ENCODE measurements at places on chromosomes 5 and 9. TPM values are rescaled to one million over a fixed set of nuclear protein-coding genes. Genes with fewer than 3 reads are reported as not detected.
A peak's percentile ranks its signal among the peaks of the same experiment; 100 is the strongest.

The ADAMTS12 gene
- total RNA-seq: not detected

DNA sequence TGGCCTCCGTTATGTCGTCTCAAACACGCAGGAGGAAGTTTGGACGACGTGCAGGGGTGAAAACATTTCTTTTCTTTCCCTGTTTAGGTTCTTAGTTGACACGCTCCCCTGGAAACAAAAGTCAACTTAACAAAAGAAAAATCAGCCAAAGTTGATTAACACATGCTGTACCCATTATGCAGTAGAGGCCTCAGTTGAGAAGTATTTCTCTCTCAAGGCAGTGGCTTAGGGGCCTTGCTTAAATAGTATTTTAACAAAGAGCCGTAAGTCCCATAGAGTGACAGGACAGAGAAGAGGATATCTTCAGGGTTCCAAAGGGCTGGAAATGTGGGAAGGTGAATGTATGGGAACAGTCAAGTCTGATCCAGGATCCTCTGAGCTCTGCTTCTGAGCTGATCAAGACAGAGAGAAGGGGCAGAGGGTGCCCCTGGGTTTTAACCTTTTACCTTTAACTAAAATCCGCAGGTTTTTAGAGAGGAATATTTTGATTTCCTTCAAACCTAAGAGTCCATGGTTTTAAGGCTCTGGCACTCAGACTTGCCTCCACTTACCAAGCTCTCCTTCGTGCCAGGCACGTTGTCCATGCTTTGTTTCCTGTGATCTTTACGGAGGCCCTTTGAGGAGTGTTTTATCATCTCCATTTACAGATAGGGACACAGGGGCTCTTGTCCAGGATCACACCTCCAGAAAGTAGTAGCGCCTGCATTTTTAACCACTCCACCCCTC is 629 bp upstream of the CD74 start:
- peaks cover 48% of the 10 kb centered on the region for H3K4me1 ChIP-seq
- H3K36me3 ChIP-seq: no peaks in the 10 kb centered on the region
- H3K4me3 ChIP-seq: peak overlapping the region; percentile 80
- no peaks in the 10 kb centered on the region for H3K27me3 ChIP-seq
- peak overlapping the region; percentile 98 for H3K27ac ChIP-seq

GRCh38 chr9:83220730-83221129 is 157.8 kb upstream of the RASEF start:
- no peaks in the 10 kb centered on the region for H3K27me3 ChIP-seq
- DNase-seq: no peak
- H3K36me3 ChIP-seq: no peaks in the 10 kb centered on the region
- no peak overlapping the region for H3K27ac ChIP-seq

The DAB2 gene
- total RNA-seq: 4.2 TPM

DNA sequence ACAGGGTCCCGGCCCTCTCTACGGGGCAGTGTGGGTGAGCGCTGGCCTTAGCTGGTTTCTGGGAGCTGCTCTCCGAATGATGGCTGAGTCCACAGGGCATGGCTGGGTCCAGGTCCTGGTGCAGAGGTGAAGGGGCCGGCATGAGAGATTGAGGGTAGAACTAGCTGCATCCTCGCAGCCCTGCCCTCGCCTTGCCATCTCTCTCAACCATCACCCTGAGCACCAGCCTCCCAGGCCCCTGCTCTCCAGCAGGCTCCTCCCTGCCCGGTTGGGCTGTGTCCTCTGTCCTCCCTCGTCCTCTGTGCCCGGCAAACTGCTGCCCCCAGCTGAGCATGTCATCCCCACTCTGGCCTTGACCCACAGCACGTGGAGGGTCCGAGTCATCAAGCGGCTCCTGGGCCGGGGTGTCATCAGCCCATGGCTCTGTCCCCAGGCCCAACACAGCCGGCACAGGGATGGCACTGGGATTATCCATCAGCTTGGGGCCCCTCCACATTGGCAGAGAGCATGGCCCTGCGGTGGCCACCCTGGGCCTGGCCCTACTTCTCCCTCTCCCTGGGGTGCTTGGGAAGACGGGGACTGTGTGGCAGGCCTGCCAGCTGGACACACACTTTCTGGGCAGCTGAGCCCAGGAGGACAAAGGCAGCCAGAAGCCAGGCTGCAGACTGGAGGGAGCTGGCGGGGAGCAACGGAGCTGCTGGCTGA is 8.4 kb downstream of the FLT4 start:
- no peaks in the 10 kb centered on the region for H3K27me3 ChIP-seq
- H3K36me3 ChIP-seq: no peaks in the 10 kb centered on the region

The SPATA31C1 gene
- not detected for total RNA-seq

DNA sequence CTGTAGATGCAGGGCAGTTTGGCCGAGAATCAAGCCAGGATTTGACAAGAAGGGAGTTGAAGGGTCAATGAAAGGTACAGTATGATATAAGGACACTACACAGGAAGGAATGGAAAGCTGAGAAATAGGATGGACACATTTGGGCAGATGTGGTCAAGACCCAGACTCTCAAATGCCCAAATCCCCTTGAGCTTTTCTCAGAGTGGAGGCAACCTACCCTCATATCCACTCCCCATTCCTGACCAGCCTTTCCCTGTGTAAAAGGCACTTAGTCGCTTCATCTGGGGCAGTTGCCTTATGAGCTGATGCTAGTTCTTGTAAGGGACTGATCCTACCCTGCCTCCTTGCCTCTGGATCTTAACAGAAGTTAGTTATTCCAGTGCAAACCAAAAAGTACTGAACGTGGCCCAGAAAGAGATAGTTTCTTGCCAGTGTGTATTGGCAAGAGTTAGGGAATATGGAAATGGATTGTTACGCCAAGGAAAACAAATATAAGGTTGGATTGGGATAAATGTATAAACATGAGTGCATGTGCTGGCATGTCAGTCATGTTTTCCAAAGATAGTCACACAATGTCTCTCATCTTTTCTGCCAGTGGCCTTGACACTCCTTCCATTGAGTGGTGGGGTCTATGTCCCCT is 4.1 kb upstream of the MCCC2 start:
- H3K4me1 ChIP-seq: peaks cover 16% of the 10 kb centered on the region
- DNase-seq: no peak
- no peaks in the 10 kb centered on the region for H3K27me3 ChIP-seq

DNA sequence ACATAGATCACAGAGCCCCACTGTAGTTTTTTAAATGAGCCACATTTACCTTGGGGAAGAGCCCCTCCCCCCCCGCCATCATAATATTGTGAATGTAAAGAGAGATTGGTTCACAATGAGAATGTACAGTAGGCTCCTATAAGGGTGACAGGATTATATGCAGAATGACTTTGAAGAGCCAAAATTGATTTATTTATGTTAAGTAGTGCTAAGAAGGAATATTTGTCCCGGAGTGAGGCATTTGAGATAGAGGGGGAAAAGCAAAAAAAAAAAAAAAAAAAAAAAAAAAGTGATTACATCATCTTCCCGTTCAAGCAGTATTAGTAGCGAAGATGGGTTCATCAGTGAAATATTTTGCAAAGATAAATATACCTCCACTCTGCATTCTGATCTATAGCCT is 73.9 kb downstream of the PIK3R1 start:
- H3K36me3 ChIP-seq: peaks cover 46% of the 10 kb centered on the region
- peak overlapping the region; percentile 97 for H3K4me3 ChIP-seq
- H3K4me1 ChIP-seq: peaks cover 61% of the 10 kb centered on the region
- no peak for DNase-seq

- no peak overlapping the region for H3K4me3 ChIP-seq
- H3K27me3 ChIP-seq: no peaks in the 10 kb centered on the region
- H3K36me3 ChIP-seq: no peaks in the 10 kb centered on the region
These were observed 217.5 kb downstream of the DENND1A start for GRCh38 chr9:123712399-123712798.

DNA sequence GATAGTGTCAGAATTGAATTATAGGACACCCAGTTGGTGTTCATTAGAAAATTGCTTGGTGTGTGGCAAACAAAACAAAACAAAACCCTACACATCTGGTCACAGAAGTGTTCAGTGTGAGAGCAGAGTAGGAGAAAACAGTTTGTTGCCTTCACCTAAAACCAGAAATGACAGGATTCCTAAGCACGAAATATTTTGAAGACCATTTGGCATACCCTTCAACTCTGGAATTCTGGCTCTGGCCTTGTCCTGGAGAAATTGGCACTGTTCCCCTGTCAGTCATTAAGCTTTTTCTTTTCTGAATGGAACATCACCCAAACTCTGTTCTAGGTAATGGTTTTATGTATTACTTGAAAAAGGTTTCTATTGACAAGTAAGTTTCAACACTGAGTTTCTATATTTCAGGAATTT is 110.2 kb upstream of the PCA3 start:
- peaks cover 5% of the 10 kb centered on the region for H3K4me1 ChIP-seq
- no peaks in the 10 kb centered on the region for H3K27me3 ChIP-seq
- no peak overlapping the region for H3K27ac ChIP-seq
- no peak for DNase-seq
- no peak overlapping the region for H3K4me3 ChIP-seq

The PCDHA11 gene
- not detected for total RNA-seq

DNA sequence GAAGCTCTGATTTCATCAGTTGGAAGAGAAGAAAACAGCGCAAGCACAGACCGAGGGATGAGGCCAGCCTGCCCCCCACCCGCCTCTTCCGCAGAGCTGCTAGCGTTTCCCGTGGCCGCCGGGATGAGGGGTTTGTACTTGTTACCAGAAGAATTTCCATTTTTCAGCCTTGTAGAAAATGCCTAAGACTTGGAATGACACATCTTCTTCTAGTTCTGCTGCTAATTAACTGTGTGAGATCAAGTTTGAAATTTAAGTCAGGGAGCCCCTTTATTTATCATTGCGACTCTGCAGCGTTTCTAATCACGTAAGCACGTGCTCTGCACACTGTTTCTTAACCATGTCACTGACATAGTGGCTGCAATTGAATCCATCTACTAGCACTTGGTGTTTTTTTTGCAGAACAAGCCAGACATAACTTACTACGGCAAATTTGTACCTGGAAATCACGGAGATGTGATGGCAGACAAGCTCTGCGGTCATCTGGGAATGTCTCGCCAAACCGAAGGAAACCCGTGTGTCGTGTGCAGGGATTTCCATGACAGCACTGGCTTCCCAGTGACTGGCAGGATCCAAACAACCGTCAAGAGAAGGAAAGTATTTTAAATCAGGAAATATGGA is 41.8 kb upstream of the ROR2 start:
- no peaks in the 10 kb centered on the region for H3K4me1 ChIP-seq
- DNase-seq: no peak
- no peaks in the 10 kb centered on the region for H3K36me3 ChIP-seq

- H3K27ac ChIP-seq: no peak overlapping the region
- no peaks in the 10 kb centered on the region for H3K36me3 ChIP-seq
- H3K27me3 ChIP-seq: no peaks in the 10 kb centered on the region
- no peak for DNase-seq
These were observed 597.0 kb downstream of the CHSY3 start for GRCh38 chr5:130501151-130501865.

DNA sequence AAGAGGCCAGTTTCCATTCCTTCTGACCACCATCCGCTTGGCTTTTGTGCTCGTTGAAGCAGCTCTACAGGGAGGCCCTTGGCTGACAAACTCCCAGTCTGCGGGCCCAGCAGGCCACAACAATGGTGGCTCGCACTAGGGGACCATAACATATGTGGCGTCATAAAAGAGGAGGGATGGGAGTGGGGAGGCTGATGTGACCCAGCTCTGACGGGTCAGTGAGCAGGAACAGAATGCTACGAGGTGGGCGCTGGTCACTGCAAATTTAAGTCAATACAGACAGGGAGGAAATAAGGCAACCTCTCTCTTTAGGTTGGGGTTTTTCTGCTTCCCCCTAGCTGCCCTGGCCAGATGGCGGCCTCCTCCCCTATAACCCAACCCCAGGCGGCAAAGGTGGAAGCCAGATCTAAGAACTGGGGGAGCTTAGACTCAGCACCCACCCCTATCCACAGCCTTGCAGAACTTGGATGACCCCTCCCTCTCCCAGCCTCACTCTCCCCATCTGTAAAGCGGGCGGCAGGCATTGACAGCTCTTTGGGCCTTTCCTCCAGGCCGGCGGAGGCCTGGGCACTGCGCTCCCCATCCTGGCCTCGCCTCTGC is 778 bp downstream of the FRRS1L start:
- H3K36me3 ChIP-seq: no peaks in the 10 kb centered on the region
- H3K4me3 ChIP-seq: no peak overlapping the region
- no peak overlapping the region for H3K27ac ChIP-seq
- no peak for DNase-seq
- H3K4me1 ChIP-seq: no peaks in the 10 kb centered on the region

DNA sequence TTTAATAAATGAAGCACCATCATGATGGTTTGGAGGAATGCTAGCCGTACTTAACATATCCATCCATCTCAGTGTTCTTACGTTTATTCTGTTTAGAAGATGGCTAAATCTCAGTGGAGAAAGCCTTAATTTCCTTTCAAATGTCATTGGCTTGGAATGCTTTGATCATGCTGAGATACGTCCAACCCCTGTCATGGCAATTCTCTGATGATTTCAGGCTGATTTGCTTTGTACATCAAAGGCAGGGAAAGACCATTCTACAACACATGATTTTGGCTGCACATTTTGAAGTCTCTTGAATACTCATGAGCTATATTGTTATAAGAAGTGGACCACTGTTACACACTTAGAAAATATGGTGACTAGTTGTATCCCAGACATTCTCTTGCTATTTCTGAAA is 1048.4 kb downstream of the MAT2B start:
- H3K4me3 ChIP-seq: no peak overlapping the region
- DNase-seq: no peak
- no peaks in the 10 kb centered on the region for H3K36me3 ChIP-seq
- H3K27ac ChIP-seq: no peak overlapping the region
- H3K27me3 ChIP-seq: no peaks in the 10 kb centered on the region

The TMC1 gene
- not detected for total RNA-seq

The CTNNAL1 gene
- total RNA-seq: 10.6 TPM

DNA sequence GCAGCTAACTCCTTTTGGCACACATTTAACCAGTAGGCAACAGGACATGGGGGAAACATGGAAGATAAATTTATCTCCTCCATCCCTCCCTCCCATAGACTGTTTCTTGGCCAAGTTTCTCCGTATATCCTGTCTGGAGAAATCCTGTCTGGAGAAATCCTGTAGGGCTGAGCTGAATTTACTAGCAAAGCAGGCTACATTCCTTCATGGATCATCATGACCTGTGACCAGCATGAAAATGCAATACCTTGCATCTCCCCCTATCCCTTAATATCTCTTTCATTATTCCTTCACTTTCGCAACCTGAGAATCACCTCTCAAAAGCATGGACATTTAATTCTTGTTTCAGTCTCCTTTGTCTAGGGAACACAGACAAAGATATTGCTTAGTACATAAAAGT is 379.1 kb downstream of the PSAT1 start:
- H3K4me1 ChIP-seq: no peaks in the 10 kb centered on the region
- no peak overlapping the region for H3K4me3 ChIP-seq
- H3K27me3 ChIP-seq: no peaks in the 10 kb centered on the region
- H3K27ac ChIP-seq: no peak overlapping the region

The INSL6 gene
- not detected for total RNA-seq

GRCh38 chr9:71025728-71026127 is 95.7 kb downstream of the TRPM3 start:
- H3K27me3 ChIP-seq: no peaks in the 10 kb centered on the region
- no peak for DNase-seq
- H3K4me3 ChIP-seq: no peak overlapping the region
- no peaks in the 10 kb centered on the region for H3K4me1 ChIP-seq
- H3K27ac ChIP-seq: no peak overlapping the region

GRCh38 chr9:8890695-8891094 is 1091.1 kb upstream of the DMAC1 start:
- no peak overlapping the region for H3K27ac ChIP-seq
- H3K4me3 ChIP-seq: no peak overlapping the region
- H3K4me1 ChIP-seq: no peaks in the 10 kb centered on the region
- no peaks in the 10 kb centered on the region for H3K36me3 ChIP-seq

The SPOCK1 gene
- total RNA-seq: 0.27 TPM

The MARCHF3 gene
- total RNA-seq: 15.2 TPM

Measured in CD4-positive, CD25-positive, alpha-beta regulatory T cell (primary cell).